ENCODE measurements at places on chromosomes 7 and 10.
A peak's percentile ranks its signal among the peaks of the same experiment; 100 is the strongest.

DNA sequence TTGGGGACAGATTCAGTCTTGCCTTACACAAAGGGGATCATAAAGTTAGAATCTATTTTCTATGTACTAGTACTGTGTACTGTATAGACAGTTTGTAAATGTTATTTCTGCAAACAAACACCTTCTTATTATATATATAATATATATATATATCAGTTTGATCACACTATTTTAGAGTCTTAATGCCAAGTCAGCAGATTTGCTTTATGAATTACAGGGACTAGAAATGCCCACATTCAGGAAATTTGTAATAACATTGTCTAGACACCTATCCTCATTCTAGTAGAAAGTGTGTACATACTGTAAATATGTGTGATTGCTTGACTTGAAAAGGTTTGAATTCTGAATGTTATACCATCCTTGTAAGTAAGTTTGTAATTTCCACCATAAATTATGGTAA, 111.2 kb downstream of the NSUN6 start:
- DNase-seq, result no peak

DNA sequence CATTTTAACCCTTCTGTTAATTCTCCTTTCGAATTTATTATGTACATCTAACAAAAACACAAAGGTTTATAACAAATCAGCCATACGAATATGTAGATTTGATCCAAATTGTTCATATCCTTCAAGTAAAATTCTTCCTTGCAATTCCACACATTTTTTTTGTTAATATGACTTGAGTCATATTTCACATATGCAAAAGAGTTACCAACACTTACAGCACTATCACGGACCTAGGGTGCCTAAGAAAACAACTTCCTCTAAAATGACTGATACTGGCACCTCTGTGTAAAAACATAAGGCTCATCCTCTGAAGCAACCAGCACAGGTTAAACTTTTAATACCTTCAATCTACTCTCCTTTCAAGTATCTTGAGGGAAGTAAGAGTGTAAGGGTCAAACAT, 451.8 kb downstream of the SEMA3D start:
- no peak for DNase-seq

DNA sequence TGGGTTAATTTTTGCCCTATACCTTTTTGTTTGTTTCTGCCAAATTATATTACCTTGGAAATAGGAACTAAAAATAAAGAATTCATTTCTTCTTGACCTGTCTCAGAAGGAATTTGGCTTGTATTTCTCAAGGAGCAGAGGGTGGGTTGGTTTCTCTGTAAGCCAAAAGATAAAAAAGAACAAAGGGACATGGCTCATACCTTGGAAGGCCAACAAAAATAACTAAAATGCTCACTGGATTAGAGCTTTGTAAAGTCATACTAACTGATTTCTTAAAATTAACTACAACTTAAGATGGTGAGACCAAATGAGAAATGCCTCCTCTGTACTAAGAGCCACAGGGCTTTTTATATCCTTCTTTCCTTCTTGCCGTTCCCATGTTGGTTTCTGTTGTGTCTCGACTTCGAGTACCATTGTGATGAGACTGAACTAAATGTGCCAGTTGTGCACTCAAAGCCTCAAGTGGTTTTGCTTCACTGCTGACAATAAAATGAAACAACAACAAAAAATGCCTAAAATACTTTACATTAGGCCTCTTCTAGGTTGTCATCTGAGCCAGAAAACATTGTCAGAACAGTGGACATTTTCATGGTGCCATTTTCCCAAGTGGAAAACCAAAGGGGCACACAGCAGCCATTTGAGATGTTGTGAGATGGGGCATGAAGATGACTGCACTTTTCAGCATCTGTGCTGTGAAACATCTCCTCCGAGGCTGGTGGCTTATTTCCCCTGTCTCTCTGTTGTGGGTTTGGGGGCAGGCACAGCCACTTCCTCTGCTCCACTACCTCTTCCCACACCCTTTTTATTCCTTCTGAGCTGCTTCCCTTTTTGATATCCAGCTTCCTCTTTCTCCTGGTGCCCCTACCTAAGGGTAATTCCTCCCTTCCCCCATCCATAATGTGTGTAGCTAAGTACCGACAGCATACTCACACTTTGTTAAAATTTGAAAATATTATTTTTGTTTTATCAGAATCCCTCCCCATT, 51.8 kb upstream of the AGR3 start:
- peak; percentile 10 for DNase-seq

DNA sequence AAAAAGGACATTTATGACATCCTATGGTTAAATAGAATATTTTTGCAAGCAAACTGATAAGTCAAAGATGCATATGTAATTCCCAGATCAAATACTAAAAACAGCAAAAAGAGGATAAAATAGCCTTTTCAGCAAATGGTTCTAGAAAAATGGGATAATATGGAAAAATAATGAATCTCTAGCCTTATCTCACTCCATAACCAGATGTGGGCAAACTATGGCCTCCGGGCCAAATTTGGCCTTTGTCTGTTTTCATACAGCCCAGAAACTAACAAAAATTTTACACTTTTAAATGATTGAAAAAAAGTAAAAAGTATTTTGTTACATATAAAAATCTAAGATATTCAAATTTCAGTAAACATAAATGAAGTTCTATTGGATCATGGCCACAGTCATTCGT, 215.4 kb upstream of the PRSS1 start:
- no peak for DNase-seq

GRCh38 chr7:123714296-123715080, 34.3 kb downstream of the WASL start:
- no peak for DNase-seq

- DNase-seq, result no peak
Observed at GRCh38 chr7:50560865-50561351, 4.3 kb downstream of the DDC start.

DNA sequence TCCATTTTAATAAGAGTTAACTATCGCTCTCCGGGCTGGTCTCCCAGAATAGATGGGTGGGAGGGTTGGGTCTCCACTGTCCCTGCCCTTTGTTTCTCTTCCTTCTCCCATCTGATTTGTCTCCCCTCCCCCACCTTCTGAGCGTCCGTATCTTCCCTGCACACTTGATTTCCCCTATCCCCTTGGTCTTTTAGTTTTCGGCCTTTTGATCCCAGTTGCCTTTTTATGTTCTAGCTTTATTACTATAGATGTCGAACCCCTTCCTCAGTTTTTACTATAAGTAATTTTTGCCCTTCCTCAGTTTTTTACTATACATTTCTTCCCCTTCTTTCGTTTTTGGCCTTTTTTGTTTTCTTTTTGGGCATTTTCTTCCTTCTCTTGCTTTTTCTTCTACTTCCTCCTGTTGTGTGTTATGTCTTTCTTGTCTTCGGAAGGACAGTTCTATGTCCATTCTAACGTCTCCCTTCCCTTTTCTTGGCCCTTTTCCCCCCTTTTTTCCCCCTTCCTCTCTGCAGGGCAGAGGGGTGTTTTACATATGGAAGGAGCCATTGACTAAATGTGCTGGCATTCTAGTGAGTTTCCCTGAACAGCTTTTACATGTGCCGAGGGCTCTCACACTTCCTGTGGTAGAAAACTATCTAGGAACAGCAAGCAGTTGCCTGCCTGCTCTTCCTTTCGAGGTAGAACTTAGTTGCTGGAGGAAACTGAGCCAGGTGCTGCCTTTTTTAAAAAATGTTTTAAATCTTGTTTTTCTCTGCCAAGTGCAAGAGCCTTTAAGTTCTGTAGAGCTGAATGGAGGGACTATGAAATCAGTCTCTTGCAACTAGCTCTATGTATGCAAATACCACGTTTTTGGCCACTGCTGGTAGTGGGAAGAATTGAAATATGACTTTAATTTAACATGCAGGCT, 2.8 kb downstream of the TET1 start:
- DNase-seq, result peak; percentile 55

DNA sequence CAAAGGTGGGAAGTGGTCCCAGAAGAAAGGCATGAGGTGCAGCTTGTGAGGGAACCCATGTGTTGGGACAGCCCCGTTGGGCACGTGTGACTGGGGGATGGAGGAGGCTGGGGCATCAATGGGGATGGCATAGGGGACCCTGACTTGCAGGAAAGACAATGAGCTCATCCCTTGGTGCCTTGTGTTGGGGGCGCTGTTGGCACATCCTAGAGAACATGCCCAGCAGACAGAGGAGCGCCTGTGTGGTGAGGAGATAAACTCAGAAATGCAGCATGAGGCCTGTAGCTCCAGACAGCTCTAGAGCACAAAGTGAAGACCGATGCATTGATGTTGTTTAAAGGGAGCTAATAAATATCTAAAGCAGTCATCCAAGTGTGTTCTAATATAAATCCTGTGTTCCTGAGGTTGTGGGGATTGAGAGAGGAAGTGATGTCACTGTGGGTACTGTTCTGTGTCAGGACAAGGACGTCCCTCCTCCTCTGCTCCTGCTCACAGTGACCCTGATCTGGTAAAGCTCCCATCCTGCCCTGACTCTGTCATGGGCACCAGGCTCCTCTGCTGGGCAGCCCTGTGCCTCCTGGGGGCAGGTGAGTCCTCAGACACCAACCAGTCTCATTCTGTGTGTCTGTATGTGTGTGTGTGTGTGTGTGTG, 126.1 kb upstream of the PRSS58 start:
- DNase-seq, result no peak

DNA sequence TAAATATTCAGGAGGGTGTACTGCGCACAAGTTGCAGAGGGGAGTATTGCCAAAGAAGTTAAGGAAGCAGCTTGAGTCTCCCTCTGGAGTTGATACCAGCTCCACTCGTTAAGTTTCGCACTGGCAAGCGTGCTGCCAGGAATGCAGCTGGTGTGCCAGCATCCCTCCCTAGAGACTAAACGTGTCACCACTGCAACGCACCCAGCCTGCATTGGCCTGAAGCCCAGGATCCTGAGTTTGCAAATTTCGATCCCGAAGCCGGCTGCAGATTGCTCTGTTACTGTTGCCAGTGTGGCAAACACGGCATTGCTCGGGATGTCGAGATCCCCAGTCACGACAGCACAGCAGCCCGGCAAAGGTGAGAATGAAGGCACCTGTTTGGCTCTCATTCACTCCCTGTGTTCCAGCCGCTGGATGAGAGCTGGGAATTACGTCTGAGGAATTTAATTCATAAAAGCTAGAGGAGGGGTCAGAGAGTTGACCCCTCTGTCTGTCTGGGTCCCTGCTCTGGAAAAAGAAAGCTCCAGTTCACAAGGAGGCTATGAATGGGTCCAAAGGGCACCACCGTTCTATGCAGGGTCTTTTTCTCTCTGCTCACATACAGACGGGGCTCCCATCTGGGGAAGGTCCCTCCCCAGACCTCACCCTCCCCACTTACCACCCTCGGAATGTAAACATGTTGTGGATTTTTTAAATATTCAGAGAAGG, 61.0 kb downstream of the NRP1 start:
- peak; percentile 100 for DNase-seq

DNA sequence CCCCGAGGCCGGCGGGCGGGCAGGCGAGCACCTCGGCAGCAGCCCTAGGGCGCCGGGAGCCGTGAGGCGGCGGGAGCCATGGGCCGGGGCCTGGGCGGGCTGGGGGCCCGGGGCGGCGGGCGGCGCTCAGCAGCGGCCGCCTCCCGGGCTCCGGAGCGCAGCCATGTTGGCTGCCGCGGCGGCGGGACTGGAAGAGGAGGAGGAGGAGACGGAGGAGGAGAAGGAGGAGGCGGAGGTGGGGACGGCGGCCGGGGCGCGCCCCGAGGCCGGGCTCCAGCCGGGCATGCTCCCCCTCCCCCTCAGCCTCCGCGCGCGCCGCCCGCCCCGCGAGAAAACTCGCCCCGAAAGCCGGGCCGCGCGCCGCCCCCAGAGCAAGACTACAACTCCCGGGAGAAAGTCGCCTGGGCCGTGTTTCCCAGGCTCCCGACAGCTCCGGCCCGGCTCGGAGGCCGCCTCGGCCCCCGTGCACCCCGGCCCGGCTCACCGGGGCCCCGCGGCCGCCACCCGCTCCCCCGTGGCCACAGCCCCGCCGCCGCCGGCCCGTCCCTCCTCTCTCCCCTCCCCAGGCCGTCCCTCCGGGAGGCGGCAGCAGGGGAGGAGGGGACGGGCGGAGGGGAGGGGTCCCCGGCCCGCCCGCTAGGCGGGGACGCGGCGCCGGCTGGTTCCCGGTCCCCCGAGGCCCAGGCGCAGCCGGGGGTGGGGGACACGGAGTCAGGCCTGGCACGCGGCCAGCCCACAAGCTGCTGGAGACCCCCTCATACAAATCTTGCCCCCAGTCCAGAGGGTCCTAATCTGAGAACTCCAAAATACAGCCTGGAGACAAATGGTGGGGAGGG, at the start of gene DLG5:
Gene DLG5, minus strand, starts transcription at position 190 of the 836 bp plus-strand sequence. CDS start 235 bp downstream, outside the sequence.
- peak; percentile 72 for DNase-seq

GRCh38 chr10:47351899-47352815, 4.0 kb downstream of the RBP3 start:
- DNase-seq, result no peak

- peak; percentile 28 for DNase-seq
Observed at GRCh38 chr7:105838627-105839231, 37.7 kb downstream of the ATXN7L1 start.

DNA sequence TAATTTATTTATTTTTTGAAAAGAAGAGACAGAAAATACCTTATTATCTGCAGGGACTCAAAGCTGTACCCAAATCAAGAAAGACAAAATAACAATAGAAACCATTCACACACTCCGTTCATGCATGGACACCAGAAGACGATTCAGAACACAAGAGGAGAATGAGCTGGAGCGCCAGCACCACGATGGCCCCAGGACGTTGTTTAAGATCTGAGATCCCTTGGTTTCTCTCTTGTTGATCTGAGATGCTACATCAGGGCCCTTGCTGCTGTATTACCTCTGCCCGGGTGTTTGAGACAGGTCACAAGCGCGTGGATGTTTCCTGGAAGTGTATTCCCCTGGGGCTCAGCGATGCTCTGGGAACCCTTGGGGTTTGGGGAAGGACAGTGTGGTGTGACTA, 46.8 kb downstream of the CHST3 start:
- no peak for DNase-seq

DNA sequence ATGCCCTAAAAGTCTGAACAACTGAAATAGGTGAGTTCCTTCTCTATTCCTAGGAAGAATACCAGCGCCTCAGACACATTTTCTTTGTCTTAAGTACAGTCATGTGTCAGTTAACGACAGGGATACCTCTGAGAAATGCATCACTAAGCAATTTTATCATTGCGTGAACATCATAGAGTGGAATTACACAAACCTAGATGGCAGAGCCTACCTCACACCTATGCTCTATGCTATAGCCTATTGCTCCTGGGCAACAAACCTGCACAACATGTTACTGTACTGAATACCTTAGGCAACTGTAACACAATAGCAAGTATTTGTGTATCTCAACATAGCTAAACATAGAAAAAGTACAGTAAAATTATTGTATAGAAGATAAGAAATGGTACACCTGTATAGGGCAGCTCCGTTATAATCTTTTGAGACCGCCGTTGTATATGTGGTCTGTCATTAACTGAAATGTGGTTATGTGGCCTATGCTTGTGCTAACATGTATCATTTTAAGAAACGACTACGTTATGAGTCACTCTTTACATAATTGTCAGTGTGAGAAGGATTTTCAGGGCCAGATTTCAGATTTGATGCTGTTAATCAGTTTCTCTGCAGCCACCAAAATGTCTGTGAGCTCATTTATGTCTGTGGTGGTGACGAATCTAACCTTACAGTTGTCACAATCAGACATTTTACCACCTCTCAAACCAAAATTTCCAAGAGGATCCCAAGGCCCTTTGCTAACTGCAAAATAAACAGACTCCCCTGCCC, 66.1 kb upstream of the STK17A start:
- DNase-seq, result no peak

- no peak for DNase-seq
Observed at GRCh38 chr7:50409856-50410745, 40.0 kb downstream of the FIGNL1 start.

- DNase-seq, result no peak
Observed at GRCh38 chr7:45171946-45172345, 14.4 kb downstream of the RAMP3 start.

Measured in cardiac fibroblast (primary cell).